IMR-90 (cell line): ENCODE measurements at places on chromosomes 1 and 21. TPM values are rescaled to one million over a fixed set of nuclear protein-coding genes. Genes with fewer than 3 reads are reported as not detected.

Gene ACKR1
- not detected in 2 replicates for total RNA-seq

Gene MAP3K21
- total RNA-seq, result 0.18 and 0.28 TPM in 2 replicates

Gene LGR6
- total RNA-seq, result not detected in 2 replicates

Gene LCE1F
- total RNA-seq, result not detected in 2 replicates

Gene SIPA1L2
- total RNA-seq, result 11.9 and 13.4 TPM in 2 replicates

Gene OR2T11
- total RNA-seq, result not detected in 2 replicates

Gene SMCP
- not detected in 2 replicates for total RNA-seq

Gene VAMP4
- total RNA-seq, result 3.4 and 7.5 TPM in 2 replicates

Gene OR2T34
- total RNA-seq, result not detected in 2 replicates

Gene P3H1
- 85.3 and 108 TPM in 2 replicates for total RNA-seq

Gene CYP2J2
- total RNA-seq, result 0.18 TPM in 1 of 2 replicates, not detected in the other

Gene WRAP73
- total RNA-seq, result 9.2 and 10.8 TPM in 2 replicates

Gene GLUL
- total RNA-seq, result 236 and 385 TPM in 2 replicates

Gene TRAF3IP3
- total RNA-seq, result 0.18 TPM in 1 of 2 replicates, not detected in the other

Gene TMEM200B
- 4.2 and 4.8 TPM in 2 replicates for total RNA-seq

Gene THEMIS2
- total RNA-seq, result 3.6 and 4.5 TPM in 2 replicates

Gene OLIG2
- total RNA-seq, result not detected in 2 replicates

Gene NOS1AP
- under 0.01 and 0.18 TPM in 2 replicates for total RNA-seq

Gene PIGK
- total RNA-seq, result 15.6 and 39.2 TPM in 2 replicates

Gene AMPD1
- not detected in 2 replicates for total RNA-seq

Gene CFH
- total RNA-seq, result 6.3 and 12.8 TPM in 2 replicates

Gene BPNT1
- total RNA-seq, result 31.9 and 38.2 TPM in 2 replicates

Gene ERRFI1
- total RNA-seq, result 101 and 106 TPM in 2 replicates

Gene KCND3
- total RNA-seq, result under 0.01 TPM in 2 replicates

Gene PLA2G2C
- not detected in 2 replicates for total RNA-seq

Gene LCE1E
- not detected in 2 replicates for total RNA-seq

Gene SPRR1B
- total RNA-seq, result not detected in 2 replicates

Gene RGS16
- total RNA-seq, result 0.18 and 0.28 TPM in 2 replicates

Gene CDC20
- total RNA-seq, result 78.0 and 103 TPM in 2 replicates

Gene KISS1
- total RNA-seq, result 7.2 and 11.7 TPM in 2 replicates

Gene ANGPTL7
- under 0.01 TPM in 1 of 2 replicates, not detected in the other for total RNA-seq

Gene TAS1R1
- not detected in 2 replicates for total RNA-seq

Gene VPS13D
- total RNA-seq, result 16.3 and 18.1 TPM in 2 replicates

Gene IFI16
- total RNA-seq, result 45.0 and 60.3 TPM in 2 replicates

Gene RGL1
- 7.5 TPM in 2 replicates for total RNA-seq

Gene BRINP2
- total RNA-seq, result not detected in 2 replicates

Gene ABCA4
- under 0.01 TPM in 2 replicates for total RNA-seq

Gene TRIM67
- not detected in 2 replicates for total RNA-seq

Gene NBPF6
- total RNA-seq, result not detected in 2 replicates

Gene EDN2
- total RNA-seq, result not detected in 2 replicates

Gene KCNN3
- not detected in 2 replicates for total RNA-seq

Gene PLCH2
- total RNA-seq, result 0.18 and 0.28 TPM in 2 replicates

Gene KPRP
- not detected in 2 replicates for total RNA-seq

Gene SUCO
- total RNA-seq, result 21.5 and 31.7 TPM in 2 replicates

Gene FYB2
- under 0.01 TPM in 1 of 2 replicates, not detected in the other for total RNA-seq

Gene SFN
- 0.18 TPM in 1 of 2 replicates, not detected in the other for total RNA-seq
